RWPE2 (cell line): ENCODE measurements at places on chromosomes 6 and 20.

GRCh38 chr20:6311841-6312655 is 189.2 kb upstream of the FERMT1 start:
- no peaks in the 10 kb centered on the region for H3K27me3 ChIP-seq
- peak; percentile 63 for DNase-seq
- H3K4me1 ChIP-seq = peaks cover 8% of the 10 kb centered on the region
- H3K36me3 ChIP-seq = no peaks in the 10 kb centered on the region

GRCh38 chr20:34472246-34472925 is 43.8 kb upstream of the DYNLRB1 start:
- H3K4me3 ChIP-seq = no peak overlapping the region
- H3K27ac ChIP-seq = peak overlapping the region; percentile 16
- peaks cover 83% of the 10 kb centered on the region for H3K36me3 ChIP-seq
- peaks cover 22% of the 10 kb centered on the region for H3K4me1 ChIP-seq
- H3K27me3 ChIP-seq = no peaks in the 10 kb centered on the region

DNA sequence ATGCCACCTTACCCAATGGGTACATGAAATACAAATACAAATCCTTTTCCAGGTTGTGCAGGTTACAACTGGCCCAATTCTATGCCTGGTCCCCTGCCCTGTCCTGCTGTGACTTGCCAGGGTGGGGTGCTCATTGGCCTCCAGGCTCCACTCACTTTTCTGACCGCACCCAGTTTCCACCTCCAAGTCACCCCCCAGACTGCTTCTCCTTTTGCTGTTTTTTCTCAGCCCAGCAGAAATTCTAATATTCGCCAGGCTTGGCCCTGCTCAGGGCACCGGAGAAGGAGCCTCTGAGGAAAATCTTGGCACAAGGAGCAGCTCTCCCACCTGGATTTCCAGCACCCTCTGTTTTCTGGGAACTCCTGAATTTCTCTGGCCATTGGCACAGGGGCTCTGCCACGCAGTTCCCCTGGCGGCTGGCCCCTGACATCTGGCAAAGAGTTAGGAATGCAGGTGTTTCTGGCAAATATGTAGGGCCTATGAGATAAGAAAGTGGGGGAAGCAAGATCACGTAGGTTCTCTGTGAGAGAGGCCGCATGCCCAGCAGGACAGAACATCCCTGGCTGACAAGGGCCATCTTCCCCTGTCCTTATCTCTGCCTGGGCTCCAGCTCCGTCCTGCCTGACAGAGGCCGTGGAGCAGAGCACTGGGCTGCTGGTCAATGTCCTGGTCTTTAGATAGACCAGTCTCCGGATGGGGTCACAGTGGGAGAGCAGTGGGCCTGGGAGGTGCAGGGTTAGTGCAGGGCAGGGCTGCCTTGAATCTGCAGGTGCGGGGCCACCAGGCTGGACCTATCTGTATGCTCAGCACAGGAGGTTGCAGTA is 2.9 kb upstream of the RAET1E start:
- no peak for DNase-seq
- H3K4me3 ChIP-seq = no peak overlapping the region
- H3K27ac ChIP-seq = peak overlapping the region; percentile 51

GRCh38 chr20:44613575-44613974 is 31.2 kb downstream of the PKIG start:
- peaks cover 5% of the 10 kb centered on the region for H3K4me1 ChIP-seq
- DNase-seq = peak; percentile 71
- no peak overlapping the region for H3K27ac ChIP-seq
- H3K4me3 ChIP-seq = no peak overlapping the region
- H3K27me3 ChIP-seq = no peaks in the 10 kb centered on the region

DNA sequence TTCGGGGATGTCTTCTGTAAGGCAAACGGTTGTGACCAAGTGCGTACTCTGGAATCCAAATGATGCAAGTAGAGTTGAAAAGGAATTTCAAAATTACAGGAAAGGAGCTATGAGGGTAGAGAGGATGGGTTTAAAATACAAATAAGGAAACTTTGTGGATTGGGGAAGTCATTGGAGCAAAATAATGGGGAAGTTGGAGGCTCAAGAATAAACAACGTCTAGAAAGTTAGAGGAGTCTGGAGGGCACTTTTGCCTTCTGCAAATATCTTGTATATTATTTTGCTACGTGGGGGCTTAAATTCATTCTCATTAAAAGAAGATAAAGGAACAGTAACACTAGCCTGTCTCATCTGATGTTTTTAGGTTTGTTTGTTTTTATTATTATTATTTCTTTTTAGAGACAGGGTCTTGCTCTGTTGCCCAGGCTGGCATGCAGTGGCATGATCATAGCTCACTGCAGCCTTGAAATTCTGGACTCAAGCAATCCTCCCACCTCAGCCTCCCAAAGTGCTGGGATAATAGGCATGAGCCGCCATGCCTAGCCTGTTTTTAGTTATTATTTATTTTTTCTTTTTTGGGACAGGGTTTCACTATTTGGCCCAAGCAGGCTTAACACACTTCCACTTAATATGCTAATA is 55.0 kb upstream of the TNFAIP3 start:
- H3K4me1 ChIP-seq = peaks cover 52% of the 10 kb centered on the region
- no peaks in the 10 kb centered on the region for H3K36me3 ChIP-seq
- H3K27ac ChIP-seq = peak overlapping the region; percentile 93
- no peak for DNase-seq
- no peak overlapping the region for H3K4me3 ChIP-seq

DNA sequence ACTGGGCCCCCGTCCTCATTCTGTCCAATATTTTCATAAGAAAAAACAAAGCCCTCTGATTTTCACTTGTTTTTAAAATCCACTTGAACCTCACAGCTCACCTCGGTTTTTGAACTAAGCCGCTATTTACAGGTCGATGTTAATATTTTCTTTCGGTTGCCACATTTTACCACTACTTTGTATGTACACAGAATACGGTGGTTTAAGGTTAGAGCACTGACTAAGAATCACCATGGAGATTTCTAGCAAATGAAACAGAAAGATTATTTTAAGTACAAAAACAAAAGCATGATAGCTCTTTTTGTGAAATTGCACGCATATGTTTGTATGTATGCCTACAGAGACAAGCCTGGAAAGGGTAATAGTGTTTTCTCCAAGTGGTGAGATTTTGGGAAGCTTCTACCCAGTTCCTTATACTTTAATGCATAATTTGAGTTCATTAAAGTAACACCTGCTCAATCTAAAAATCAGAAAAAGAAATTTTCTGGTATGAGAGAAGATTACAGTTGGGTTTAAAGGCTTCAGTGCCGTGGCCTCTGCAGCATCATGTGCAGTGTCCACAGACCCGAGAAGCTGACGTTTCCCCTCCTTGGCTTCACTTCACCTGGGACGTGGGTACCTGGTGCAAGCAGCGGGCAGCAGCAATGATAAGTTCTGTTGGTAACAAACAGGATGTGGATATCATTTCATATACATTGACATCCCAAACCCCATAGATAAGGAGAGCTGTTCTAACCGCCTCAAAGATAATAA is 144.0 kb downstream of the UST start:
- no peak overlapping the region for H3K27ac ChIP-seq
- no peaks in the 10 kb centered on the region for H3K27me3 ChIP-seq
- peaks cover 26% of the 10 kb centered on the region for H3K4me1 ChIP-seq
- no peak for DNase-seq
- H3K36me3 ChIP-seq = no peaks in the 10 kb centered on the region
- H3K4me3 ChIP-seq = no peak overlapping the region

- H3K27me3 ChIP-seq = no peaks in the 10 kb centered on the region
- no peak overlapping the region for H3K4me3 ChIP-seq
- no peaks in the 10 kb centered on the region for H3K4me1 ChIP-seq
- DNase-seq = no peak
- H3K36me3 ChIP-seq = no peaks in the 10 kb centered on the region
Measured at GRCh38 chr6:165716886-165717285, 53.8 kb upstream of the PDE10A start.

DNA sequence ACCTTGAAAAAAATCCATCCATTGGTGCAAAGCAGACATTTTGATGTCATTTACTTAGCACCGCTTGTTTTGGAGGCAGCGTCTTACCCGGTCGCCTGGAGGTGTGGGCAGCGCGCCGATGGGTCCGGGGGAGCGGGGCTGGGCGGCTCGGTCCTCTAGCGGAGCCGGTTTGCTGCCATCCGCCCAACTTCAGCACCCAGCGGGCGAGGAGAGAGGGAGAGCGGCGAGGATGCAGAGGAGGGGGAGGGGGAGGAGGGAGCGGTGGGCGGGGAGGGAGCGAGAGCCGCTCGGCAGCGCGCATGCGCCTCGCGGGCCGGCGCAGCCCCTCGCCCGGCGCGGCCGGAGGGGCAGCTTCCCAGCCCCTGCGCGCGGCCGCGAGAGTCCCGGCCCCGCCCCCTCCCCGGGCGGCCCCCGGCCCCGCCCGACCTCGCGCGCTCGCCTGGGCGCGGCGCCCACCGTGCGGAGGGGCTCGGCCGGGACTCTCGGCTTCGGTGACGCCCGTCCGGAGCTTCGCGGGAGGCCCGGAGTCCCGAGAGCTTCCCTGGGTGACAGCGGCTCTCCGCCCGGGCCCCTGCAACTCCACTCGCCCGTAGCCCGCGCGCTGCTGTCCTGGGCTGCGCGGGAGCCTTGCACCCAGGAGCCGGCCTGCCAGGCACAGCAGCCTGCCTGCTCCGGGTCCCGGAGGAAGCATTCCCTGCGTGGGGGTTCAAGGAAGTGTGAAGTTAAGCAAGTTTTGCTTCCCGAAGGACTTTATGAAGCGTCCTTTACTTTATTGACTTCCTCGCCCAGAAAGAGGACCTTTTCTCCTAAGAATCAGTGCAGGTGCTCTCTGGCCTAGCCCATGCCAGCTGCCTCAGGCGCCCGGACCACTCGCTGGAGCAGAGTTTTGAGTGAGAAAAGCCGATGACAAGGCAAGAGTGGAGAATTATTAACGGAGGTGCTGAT is at the start of gene RGS17:
Gene RGS17, minus strand, starts transcription at position 246 of the 945 bp plus-strand sequence. CDS start 87,264 bp downstream, outside the sequence.
- DNase-seq = peak; percentile 73
- peak within 1 kb of the TSS; percentile 67 for H3K4me3 ChIP-seq
- H3K27me3 ChIP-seq = no peaks in the 10 kb centered on the region
- peaks cover 5% of the 10 kb centered on the region for H3K4me1 ChIP-seq

DNA sequence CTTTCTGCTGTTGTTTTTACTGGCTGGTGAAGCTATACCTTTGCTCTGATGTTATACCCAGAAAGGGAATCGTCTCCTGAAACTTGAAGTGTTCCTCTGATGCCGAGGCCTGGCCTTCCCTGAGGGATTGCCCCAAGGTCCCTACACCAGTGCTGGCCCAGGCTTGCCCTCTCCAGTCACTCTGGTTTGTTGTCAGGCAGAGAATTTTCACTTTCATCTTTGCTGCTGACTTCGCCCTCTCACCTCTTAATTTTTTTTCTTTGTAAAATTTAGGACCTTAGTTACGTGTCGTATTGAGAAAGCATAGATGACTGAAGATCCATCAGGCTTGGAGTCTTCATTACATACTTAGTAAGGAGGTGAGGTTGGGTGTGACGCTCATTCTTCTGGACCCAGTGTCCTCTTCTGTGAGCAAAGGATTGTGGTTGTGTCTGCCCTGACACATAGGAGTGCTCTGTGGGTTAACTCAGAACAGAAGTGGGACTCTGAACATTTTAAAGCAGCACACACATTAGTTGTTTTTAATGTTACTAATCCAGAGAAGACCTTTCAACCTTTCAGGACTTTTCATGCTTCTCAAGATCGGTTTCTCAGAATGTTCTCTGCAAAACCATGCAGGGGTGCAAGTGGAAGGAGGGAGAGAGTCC is 45.4 kb downstream of the TULP4 start:
- no peak for DNase-seq
- H3K4me1 ChIP-seq = peaks cover 33% of the 10 kb centered on the region
- H3K4me3 ChIP-seq = no peak overlapping the region
- H3K27me3 ChIP-seq = no peaks in the 10 kb centered on the region
- H3K36me3 ChIP-seq = no peaks in the 10 kb centered on the region
- peak overlapping the region; percentile 1 for H3K27ac ChIP-seq

DNA sequence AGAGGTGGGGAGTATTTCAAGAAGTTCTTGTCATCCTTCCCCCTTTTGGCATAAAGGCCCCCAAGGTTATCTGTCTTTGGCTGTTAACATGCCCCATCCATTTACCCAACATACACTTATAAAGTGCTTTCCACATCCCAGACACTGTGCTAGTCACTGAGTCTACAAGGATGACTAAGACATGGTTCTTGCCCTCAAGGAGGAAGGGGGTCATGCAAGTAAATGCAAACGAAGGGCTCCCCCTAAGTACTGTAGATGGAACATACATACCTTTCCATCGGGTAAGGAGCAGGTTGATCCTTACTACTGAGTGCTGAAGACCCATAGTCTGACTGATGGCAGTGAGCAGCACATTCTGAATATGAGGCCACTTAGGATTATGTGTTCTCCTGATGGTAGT is 38.3 kb downstream of the HECA start:
- H3K4me3 ChIP-seq = no peak overlapping the region
- no peaks in the 10 kb centered on the region for H3K4me1 ChIP-seq
- H3K27ac ChIP-seq = no peak overlapping the region

DNA sequence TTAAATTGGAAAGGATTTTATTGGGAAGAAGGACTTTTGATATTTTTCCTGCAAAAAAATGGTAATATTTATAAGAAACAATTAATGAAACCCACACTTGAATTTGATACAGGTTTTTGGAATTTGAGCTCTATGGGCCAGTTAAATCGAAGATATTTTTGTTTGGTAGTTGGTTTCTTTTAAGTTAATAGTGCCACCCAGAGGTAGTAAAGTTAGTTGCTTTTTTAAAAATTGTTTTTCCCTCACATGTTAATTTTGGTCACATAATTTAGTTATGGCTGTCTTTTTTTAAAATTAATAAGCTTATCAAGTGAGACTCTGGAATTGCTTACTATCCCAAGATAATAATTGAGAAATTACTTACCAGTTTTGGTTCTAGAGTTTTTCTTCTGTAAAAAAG is 7.1 kb downstream of the PRIM2 start:
- H3K27ac ChIP-seq = no peak overlapping the region
- no peaks in the 10 kb centered on the region for H3K4me1 ChIP-seq
- no peak overlapping the region for H3K4me3 ChIP-seq
- DNase-seq = no peak

- H3K4me3 ChIP-seq = no peak overlapping the region
- no peak for DNase-seq
- peaks cover 7% of the 10 kb centered on the region for H3K4me1 ChIP-seq
- no peak overlapping the region for H3K27ac ChIP-seq
- no peaks in the 10 kb centered on the region for H3K27me3 ChIP-seq
Measured at GRCh38 chr6:15400572-15401004, 154.7 kb downstream of the JARID2 start.

DNA sequence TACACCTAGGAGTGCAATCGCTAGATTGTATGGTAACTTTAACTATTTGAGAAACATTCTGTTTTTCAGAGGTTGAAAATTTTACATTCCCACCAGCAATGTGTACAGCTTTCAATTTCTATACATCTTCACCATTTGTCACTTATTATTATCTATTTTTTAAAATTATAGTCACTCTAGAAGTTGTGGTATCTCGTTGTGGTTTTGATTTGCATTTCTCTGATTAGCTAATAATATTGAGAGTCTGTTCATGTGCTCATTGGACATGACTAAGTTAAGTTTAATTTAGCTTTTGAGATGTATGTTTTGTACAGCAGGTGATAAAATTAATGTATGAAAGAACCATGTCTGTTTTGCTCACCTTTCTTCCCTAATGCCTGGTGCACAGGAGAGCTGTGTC is 34.8 kb upstream of the PLCB1 start:
- H3K36me3 ChIP-seq = no peaks in the 10 kb centered on the region
- no peak for DNase-seq
- peaks cover 13% of the 10 kb centered on the region for H3K4me1 ChIP-seq
- no peak overlapping the region for H3K27ac ChIP-seq
- no peak overlapping the region for H3K4me3 ChIP-seq

- H3K27ac ChIP-seq = no peak overlapping the region
- H3K27me3 ChIP-seq = no peaks in the 10 kb centered on the region
- no peak overlapping the region for H3K4me3 ChIP-seq
- H3K4me1 ChIP-seq = no peaks in the 10 kb centered on the region
- DNase-seq = no peak
Measured at GRCh38 chr6:3651698-3652229, 99.7 kb downstream of the PXDC1 start.
